Activated CD8-positive, alpha-beta memory T cell treated with anti-CD3 and anti-CD28 coated beads for 48 hours (primary cell): ENCODE measurements at places on chromosomes 4 and X.

GRCh38 chr4:93029769-93030168 lies 726.0 kb downstream of the GRID2 start:
- DNase-seq = no peak

DNA sequence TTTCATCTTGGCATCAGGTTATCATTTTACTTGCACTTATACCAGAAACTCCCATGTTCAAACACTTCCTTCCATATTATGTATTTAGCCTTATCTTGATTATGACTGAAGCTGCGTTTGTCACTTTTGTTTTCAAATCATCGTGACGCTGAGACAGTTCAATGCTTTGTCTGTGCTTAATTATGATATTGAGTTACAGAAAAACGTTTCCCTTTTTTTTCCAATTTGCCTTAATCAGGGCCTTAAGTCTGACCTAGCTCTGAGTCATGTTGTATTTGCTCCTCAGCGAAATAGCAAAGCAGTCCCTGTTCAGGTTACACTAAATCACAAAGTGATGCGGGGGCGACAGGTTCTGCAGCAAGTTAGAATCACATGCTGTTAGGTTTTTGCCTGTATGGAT lies 254.7 kb downstream of the AFF2 start:
- no peak for DNase-seq

DNA sequence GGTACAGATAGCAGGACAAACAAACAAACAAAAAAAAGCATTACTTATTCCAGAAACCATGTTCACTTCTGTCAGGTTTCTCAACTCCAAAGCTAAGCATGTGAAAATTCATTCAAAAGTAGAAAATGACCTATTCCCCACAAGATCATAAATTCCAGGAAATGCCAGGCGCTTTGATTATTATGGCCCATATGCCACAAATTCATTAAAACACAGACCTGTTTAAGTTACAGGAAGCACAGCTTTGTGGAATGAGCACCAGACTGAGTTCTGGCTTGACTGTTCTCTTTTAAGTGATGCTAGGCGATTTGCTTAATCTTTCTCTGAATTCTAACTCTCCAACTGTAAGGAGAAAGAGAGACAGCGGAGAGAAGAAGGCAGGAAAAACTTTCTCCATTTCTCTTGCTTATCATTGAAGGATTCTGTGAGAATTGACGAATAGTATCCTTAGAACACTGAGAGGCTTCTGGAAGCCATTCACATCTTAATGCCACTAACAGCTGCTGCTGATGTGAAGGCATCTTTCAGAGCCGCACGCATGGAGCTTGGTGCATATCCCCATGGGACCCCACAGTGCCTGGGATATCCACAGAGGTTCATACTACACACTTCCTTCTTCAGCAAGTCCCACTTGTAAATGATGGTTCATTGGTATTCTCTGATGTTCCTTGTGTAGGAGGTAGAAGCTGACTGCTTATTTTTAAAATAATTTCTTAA lies 138.0 kb downstream of the ZNF674 start:
- DNase-seq = no peak

DNA sequence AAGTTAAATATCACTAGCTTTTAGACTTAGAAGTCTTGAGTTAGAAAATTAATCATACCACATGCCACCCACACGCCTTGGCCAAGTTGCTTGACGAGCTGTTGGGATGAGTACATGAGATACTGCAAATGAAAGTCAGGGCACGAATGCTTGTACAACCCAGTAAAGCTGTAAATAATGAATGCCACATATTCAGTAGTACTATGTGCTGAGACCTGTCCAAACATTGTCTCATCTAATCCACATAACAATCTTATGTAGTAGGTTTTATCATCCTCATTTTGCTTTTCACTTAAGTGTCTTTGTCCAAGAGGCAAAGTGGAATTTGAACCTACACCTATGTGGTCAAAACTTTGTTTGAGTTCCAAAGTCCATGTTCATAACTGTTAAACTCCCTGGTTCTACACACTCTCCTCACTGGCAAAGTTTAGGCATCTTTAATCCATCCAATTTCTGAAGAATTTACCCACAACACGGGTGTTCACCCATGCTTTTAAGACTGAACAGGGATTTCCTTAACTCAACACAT lies 74.1 kb downstream of the LDB2 start:
- DNase-seq = no peak

GRCh38 chr4:97720869-97721432 lies 422.3 kb downstream of the STPG2 start:
- DNase-seq = no peak

DNA sequence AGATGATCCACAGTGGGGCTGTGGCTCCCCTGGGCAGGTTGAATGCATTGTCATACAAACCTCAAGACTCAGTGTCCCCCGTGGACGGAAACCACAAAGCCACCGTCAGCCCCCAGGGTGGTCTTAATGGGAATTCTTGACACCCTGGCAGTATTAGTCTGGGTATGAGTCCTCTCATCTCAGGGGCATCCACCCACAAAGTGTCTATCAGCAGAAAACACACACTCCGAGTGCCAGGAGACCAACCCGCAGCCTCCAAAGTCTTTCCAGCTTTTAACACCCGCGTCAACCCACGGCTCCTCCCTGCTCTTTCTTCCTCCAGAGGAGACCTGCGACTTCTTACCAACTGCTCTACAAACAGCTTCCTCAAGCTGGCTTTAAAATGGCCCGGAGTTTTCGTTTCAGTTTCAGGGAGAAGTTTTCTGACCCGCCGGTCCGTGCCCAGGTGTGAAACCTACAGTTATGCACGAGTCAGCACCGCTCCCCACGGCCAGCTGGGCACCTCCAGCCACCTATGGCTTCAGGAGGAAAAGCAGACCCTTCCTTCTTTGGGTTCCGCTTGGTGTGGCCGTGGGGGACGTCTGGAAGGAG lies 14.4 kb upstream of the ASMTL start:
- DNase-seq = no peak

GRCh38 chr4:105293360-105293759 lies 146.7 kb downstream of the TET2 start:
- DNase-seq = no peak

- DNase-seq = no peak
Observed at GRCh38 chrX:136497556-136498052, at the start of gene HTATSF1. HTATSF1 (plus strand) TSS chrX:136497592; CDS start chrX:136497685, 93 bp downstream.

GRCh38 chrX:10032147-10032546 lies 65.0 kb downstream of the CLDN34 start:
- no peak for DNase-seq

- DNase-seq = no peak
Observed at GRCh38 chrX:142068365-142068764, 136.7 kb downstream of the MAGEC2 start.
